ENCODE measurements at places on chromosomes 4 and X.

- DNase-seq: no peak
Observed at GRCh38 chr4:24248674-24249630, 335.4 kb downstream of the DHX15 start.

DNA sequence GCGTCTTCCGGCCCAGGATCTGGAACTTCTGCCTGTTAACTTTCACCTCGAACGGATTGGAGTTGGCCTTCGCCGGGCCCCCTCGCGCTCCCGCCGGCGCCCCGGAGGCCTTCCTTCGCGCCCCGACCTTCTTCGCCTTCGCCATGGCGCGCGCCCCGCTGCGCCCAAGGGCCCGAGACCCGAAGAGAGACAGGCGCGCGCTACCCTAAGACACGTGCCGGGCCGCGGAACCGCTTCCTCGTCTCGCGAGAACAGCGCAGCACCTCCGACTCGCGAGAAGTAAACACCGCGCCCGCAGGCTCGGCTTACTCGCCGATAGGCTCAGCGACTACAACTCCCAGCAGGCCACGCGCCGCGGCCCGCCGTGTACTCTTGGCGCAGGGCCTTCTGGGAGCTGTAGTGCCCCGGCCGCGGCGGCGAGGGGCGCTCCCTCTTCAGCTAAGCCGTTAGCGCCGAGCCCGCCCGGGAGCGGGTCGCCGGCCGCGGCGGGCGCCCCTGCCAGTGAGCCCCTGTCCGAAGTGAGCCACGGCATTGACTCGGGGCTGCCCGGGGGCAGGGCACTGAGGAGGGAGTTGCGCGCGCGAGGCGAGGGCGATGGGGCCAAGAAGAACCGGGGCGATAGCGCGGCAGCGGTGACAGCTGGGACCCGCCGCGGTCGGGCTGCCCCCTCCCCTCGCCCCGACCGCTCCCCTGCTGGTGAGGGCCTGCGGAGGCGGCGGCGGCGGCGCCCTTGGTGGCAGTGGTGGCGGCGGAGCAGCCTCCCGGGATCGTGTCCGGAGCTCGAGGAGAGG lies at the start of the genes GRK4 and NOP14:
Gene GRK4 (plus strand): TSS at position 397 of the 791 bp plus-strand sequence. CDS start 500 bp downstream, outside the sequence.
Gene NOP14 (minus strand): TSS at position 232 of the 791 bp plus-strand sequence. CDS start 87 bp downstream, at position 145.
- DNase-seq: peak; percentile 100

DNA sequence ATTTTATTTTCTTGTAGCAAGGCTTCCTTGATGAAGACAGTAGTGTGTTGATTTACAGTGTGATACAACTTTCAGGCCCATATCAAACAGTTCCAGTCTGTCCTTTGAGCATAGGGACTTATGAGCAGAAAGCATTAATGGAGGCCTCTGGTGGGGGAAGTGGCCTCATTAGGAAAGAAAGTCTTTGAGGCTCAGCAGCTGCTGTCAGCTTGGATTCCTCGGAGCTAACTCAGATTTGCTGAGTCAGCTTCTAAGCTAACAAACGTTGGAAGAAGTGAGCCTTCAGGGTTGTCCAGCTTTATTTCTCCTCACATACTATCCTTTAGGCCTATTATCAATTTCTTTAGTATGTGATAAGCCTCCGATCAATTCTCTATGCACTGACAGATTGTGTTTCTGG lies 15.8 kb upstream of the SFRP2 start:
- DNase-seq: no peak

GRCh38 chr4:40750461-40751258 lies 905 bp downstream of the NSUN7 start:
- DNase-seq: peak; percentile 60

DNA sequence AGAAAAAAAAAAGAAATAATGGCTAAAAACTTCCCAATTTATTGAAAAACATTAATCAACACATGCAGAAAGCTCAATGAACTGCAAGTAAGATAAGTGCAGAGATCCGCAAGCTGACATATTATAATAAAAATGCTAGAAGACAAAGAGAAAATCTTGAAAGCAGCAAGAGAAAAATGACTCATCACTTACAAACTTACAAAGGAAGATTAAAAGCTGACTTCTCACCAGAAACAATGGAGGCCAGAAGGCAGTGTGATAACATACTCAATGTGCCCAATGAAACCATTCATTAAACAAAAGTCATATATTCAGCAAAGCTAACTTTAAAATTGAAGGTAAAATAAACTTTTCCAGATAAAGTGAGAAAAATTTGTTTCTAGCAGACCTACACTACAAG lies 7.3 kb upstream of the BRWD3 start:
- no peak for DNase-seq

GRCh38 chr4:86848136-86848535 lies 1.0 kb downstream of the SLC10A6 start:
- no peak for DNase-seq

DNA sequence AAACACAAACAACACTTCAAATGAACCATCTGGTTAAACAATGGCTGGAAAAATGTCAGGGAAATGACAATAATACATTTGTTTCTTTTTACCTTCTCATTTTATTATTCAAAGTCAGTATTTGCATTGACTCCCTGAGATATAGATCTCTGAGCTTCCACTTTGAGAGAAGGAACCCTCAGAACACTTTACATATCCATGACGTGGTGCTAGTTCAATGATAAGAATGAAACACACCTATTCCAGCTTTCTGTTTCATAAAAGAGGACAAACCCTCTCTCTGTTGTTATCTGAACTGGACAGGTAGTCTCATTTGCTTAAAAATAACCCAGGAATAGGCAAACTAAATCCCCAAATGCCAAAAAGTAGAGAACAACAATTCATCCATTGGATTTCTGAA lies 65.3 kb upstream of the CCSER1 start:
- DNase-seq: peak; percentile 49

GRCh38 chr4:158775091-158775651 lies 6.3 kb downstream of the FNIP2 start:
- peak; percentile 5 for DNase-seq

GRCh38 chrX:646228-646495 lies 15.6 kb downstream of the SHOX start:
- no peak for DNase-seq

GRCh38 chr4:167117273-167117672 lies 117.0 kb downstream of the SPOCK3 start:
- no peak for DNase-seq

DNA sequence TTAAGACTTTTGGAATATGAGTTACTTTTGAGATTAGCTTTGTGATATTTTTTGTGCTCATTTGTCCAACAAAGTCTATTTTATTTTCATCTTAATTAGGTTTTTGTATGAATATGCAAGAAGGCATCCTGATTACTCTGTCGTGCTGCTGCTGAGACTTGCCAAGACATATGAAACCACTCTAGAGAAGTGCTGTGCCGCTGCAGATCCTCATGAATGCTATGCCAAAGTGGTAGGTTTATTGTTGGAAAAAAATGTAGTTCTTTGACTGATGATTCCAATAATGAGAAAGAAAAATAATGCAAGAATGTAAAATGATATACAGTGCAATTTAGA lies 10.8 kb downstream of the ALB start:
- no peak for DNase-seq

GRCh38 chr4:25110527-25111329 lies 49.5 kb downstream of the SEPSECS start:
- peak; percentile 38 for DNase-seq

- no peak for DNase-seq
Observed at GRCh38 chr4:87209696-87210095, 10.7 kb downstream of the KLHL8 start.

DNA sequence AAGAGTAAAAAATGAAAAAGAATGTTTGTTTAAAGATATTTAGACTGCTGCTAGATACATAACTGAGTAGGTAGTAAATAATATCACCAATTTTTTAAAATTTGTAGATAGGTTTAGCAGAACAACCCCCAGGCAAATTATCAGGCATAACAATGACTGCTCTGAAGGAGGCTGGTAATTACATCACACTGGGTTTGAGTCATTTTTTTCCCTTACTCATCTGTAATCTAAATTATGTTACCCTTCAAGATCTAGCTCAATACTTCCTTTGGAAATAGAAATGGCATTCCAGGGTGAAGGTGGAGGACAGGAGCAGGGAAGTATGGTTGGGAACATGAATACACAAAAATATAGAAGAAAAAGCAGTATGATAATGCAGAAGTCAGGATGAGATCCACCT lies 431.6 kb upstream of the MAOA start:
- no peak for DNase-seq

GRCh38 chr4:6262847-6263487 lies 6.7 kb upstream of the WFS1 start:
- no peak for DNase-seq

- DNase-seq: no peak
Observed at GRCh38 chr4:74598611-74599325, 153.8 kb downstream of the AREG start.

DNA sequence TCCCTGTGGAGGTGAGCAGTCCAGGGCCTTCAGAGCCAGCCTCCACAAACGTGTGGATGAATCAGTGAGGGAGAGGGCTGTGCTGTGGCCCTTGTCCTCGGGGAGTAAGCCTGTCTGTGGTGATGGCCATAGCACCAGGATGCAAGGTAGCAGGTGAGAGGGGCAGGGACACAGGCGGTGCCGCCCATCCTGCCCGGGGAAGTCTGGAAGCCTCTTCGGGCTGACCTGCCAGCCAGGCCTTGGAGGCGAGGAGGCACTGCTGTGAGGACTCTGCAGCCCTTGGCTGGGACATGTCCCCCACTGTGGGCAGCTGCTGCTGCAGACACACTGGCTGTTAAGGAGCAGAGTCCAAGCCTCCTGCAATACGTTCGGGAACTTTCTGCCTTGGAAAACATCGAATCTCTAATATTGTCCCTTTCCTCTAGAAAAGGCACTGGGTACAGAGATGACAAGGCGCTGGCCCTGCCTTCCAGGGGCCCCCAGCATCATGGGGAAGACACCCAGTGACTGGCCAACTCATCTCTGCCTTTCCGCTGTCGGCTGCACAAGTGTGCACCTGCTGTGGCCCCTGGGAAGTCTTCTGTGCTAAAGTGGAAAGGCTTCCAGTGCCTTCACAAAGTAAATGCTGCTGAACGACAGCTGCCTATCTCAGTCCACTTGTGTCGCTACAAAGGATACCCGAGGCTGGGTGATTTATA lies 101.4 kb downstream of the ADRA2C start:
- DNase-seq: no peak

DNA sequence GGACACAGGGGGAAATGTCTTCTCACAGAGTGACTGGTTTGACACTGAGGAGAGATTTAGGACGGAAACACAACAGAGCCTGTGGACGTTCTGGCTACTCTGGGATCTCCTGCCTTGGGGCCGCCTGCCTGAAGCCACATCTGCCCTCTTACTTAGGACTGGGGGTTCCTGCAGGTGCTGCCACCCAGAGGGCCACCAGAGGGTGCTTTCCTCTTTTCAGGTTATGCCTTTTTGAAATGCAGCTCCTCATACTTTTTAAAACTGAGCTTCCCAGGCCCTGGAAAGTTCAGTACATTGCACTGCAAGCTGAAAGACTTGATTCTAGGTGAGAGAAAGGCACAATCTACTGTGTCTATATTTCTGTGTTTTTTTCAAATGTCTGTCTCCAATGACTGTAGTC lies 92.2 kb upstream of the PGRMC2 start:
- peak; percentile 68 for DNase-seq

DNA sequence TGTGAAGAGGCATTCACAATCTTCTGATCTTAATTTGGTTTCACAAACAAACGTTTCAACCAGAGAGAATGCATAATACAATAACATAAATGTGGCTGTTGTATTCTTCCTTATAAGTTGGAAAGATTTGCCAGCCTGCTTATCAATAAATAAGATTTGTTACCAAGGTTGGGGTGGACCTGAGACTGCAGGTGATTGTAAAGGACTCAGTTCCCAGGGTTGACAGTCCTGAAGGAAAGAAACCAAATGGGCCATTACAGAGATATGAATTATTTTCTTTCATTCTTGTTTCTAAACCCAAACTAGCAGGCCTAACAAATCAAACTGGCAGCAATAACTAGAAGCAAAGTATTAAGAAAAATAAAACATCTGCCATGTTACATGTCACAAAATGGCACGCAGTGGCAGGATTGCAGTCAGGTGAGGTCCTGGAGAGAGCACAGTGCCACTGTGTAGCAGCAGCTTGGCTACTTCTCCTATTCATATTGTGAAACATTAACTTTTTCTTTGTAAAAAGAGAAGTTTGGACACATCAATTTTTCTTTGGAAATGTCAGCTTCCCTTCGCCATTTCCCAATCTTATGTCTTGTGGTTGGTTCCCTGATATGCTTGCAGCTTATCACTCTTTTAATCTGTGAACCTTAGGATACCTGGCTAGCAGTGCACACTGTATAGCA lies 133.8 kb upstream of the EMCN start:
- DNase-seq: no peak

- peak; percentile 88 for DNase-seq
Observed at GRCh38 chr4:163895378-163896005, 401.0 kb downstream of the TMA16 start.

- DNase-seq: peak; percentile 59
Observed at GRCh38 chrX:48834383-48834709, 1.1 kb downstream of the PCSK1N start.

DNA sequence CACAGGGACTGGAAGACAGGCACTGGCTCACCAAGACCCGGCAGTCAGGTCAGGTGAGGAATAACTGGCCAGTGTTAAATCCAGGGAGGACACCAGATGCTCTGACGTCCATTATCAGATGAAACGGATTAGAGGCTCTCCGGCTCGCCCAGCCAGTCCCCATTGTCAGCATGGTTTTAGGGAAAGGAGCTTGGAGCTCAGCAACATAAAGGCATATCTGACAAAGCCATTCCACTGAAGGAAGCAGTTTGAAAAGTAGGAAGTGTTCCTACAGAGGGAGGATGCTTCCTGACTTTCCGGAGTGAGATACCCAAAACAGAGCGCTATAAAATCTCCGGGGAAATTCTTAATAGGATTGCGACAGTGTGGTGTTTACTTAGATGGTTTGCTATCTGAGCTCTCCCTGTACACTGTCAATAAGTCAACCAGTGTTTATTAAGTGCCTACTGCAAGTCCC lies 14.8 kb downstream of the NDNF start:
- peak; percentile 32 for DNase-seq

DNA sequence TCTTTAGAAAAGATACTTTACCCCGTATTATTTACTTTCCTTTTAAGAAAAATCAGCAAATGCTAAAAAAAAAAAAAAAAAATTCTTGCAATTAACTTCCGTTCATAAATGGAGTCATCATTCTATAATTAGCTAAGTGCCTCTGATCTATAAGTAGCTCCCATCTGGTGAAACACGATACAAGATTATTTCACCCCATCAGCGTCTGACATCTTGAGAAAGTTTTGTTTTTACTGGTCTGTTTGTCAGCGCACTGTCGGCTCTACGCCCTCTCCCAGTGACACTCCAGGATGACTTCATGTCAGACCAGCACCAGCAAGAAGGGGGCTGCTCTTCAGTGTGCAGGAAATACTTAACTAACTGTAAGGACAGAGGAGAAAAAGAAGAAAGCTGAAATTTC lies 108.3 kb downstream of the AFAP1 start:
- DNase-seq: no peak

DNA sequence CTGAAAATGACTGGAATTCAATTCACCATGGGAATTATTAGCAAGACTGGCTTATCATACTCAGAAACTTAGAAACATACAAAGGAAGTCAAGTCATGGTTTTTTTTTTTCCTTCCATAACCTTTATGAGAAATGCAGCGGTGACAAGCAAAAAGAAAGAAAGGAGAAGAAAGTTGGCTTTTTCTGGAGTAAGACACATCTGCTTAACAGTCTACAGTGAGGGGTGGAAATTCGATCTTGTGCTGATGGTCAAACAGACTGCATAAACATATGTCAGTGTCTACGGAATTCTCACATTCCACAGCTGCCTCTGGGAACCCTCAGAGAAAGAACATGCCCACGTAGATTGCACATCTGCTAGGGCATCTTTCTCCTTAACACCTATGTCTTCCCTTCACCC lies 54.6 kb downstream of the PROM1 start:
- no peak for DNase-seq
